ENCODE measurements at places on chromosomes 7 and 10.

GRCh38 chr7:114409750-114410149 lies 4.9 kb upstream of the FOXP2 start:
- DNase-seq: peak; percentile 54

GRCh38 chr10:70759781-70760180 lies 25.4 kb downstream of the TBATA start:
- no peak for DNase-seq

DNA sequence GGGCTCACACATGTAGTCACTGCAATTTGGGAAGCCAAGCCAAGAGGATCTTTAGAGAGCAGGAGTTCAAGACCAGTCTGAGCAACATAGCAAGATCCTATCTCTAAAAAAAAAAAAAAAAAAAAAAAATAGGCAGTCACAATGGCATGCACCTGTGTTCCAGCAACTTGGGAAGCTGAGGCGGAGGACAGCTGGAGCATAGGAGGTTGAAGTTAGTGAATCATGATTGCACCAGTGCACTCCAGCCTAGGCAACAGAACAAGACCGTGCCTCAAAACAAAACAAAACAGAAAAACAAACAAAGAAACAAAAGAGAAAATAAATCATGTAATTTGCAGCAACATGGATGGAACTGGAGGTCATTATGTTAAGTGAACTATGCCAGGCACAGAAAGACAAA lies 33.6 kb upstream of the BICC1 start:
- no peak for DNase-seq

DNA sequence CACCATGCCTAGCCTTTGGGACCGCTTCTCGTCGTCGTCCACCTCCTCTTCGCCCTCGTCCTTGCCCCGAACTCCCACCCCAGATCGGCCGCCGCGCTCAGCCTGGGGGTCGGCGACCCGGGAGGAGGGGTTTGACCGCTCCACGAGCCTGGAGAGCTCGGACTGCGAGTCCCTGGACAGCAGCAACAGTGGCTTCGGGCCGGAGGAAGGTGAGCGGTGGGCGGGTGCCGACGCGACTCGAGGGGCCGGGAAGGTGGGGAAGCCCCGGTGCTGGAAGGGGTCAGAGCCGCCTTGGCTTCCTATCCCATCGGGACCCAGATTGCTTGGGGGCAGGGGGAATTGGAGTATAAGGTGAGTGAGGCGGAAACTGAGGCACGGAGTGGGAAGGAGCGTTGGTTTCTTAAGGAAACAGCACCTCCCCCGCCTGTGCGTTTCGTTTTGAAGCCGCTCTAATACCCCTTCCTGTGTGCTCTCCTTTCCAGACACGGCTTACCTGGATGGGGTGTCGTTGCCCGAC lies 547 bp downstream of the DDIT4 start:
- DNase-seq: no peak

DNA sequence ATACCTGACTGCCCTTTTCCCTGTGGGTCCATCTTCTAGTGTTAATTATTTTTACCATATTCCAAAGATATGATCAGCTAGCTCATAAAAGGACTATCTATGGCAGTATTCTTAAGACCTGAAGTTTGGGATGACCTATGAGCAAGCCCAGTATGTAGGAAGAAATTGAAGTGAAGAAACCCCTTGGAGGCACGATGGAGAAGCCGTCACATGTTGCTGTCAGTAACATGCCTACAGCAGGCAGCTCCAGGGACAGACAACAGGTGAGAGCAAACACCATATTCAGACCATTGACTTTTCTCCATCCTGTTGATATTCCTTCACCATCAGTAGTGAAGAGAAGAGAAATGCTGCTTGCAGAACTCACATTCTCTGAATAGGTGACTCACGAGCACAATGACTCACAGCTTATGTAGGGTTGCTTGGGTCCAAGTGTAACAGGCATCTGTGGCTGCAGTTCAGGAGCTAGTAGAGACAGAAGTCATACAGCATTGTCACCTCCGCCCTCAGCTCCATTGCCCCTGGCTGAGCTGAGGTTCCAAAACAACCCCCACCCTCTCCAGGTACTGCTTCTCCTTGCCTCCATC lies 8.4 kb upstream of the LYZL2 start:
- peak; percentile 89 for DNase-seq

GRCh38 chr10:36007369-36007768 lies 365.3 kb upstream of the FZD8 start:
- no peak for DNase-seq

- DNase-seq: no peak
Observed at GRCh38 chr10:34762603-34763299, 52.3 kb downstream of the PARD3 start.
